ENCODE measurements at places on chromosomes 2 and 18. TPM values are rescaled to one million over a fixed set of nuclear protein-coding genes. Genes with fewer than 3 reads are reported as not detected.

GKN1 gene
- not detected for total RNA-seq

TUBA4B gene
- total RNA-seq = not detected

DNA sequence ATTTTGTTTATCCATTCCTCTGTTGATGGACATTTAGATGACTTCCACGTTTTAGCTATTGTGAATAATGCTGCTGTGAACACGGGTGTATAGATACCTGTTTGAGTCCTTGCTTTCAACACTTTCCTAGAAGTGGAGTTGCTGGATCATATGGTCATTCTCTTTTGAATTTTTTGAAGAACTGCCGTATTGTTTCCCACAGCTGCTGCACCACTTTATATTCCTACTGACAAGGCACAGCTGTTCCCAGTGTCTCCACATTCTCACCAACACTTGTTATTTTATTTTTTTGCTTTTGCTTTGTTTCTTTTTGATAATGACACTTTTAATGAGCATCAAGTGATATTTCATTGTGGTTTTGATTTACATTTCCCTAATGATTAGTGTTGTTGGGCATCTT lies 41.4 kb upstream of the KCNJ13 start:
- DNase-seq = no peak
- H3K27me3 ChIP-seq = no peaks in the 10 kb centered on the region
- no peak overlapping the region for H3K4me3 ChIP-seq
- no peaks in the 10 kb centered on the region for H3K4me1 ChIP-seq
- H3K27ac ChIP-seq = peak overlapping the region; percentile 16

HS6ST1 gene
- total RNA-seq = 31.1 TPM

All from neural progenitor cell (in vitro differentiated cells).